ENCODE measurements at places on chromosomes 1 and 21.

GRCh38 chr1:184437291-184437690 is 50.5 kb downstream of the C1orf21 start:
- no peak for DNase-seq

GRCh38 chr1:192967211-192967877 is 91.8 kb downstream of the UCHL5 start:
- no peak for DNase-seq

- DNase-seq, result no peak
Measured at GRCh38 chr21:43190544-43190943, 21.7 kb downstream of the CRYAA start.

DNA sequence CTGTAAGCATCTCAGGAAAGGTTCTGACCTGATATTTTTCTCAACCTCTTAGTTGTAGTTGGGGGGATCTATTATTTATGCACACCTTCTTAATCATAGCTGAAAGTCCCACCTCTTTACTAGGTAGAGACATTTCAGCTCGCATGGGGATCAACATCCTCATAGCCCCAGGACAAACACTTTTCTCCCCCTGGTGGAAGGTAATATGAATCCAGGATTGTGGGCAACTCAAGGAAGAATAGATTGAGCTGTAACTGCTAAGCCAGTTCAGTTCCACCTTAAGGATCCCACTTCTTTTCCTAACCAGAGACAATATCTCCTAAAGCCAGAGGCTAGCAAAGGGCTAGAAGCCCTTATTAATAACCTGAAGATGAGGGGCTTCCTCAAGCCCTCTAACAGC is 25.4 kb upstream of the SMYD3 start:
- no peak for DNase-seq

- no peak for DNase-seq
Measured at GRCh38 chr1:156987715-156988114, 57.8 kb downstream of the ARHGEF11 start.

DNA sequence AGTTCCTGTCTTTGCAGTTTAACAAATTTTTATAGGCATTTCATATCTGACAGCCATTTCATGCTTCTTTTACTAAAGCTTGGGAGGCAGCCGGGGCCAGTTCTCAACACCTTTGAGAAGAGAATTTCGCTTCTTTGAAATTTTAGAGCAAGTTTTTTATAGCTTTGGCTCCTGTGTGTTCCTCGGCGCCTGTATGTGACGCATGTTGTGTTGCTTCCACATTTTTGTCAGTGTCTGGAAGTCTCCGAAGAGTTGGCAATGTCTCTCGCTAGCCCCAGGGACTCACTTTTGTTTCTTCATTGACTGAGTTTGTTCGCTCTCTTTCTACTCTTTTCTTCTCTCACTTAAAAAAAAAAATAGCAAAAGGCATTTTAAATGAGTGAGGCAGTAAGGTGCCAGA is 386.9 kb upstream of the PLXNA2 start:
- DNase-seq, result no peak

DNA sequence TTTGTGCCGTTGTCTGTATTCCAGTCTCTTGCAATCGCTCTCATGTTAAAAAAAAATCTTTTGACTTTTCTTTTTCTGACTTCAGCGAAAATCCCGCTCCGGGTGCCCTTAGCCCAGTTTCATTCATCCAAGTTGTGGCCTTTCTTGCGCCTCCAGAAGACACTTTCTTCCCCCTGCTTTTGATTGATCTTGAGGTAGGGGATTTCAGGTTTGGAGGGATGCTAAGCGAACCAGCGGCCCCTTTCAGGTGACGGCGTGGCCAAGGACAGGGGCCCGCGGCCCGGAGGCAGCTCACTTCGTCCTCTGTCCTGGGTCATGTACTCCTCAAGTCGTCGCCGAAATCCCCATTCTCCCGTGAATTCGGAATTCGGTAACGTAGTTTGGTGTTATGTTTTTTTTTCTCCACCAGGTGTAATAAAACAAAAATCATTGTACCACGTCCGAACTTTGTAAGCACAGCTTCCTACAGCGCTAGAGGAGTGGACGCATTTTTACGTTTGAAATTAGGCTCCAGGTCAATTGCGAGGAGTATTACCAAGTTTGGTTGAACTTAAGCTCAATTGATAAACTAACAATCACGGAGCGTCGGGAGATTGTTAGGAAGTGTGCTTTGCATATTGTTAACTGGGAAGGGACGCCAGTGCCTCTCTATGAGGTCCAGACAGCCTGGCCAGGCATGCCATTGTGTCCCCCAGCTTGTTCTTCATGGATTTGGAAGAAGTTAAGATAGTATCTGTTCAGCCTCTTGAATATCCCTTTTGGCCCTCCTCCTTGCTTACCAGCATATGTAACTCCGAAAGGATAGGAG is 1.1 kb downstream of the MRPS6 start:
- no peak for DNase-seq

DNA sequence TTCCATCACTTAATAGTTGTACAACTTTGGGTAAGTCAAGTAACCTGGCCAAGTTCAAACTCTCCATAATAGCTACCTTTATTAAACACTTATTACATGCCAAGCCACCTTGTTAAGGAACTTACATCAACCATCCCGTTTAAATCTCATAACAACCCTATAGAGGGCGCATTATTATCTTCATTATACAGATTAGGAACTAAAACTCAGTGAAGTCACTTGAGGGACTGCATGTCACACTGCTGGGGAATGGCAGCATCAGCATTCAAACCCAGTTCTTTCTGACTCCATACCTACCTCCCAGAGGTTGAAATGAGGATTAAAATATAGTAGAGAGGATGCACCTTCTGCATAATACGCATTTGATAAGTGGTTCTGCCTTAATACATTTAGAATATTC is 47.1 kb upstream of the PLA2G2C start:
- no peak for DNase-seq

GRCh38 chr1:202802998-202803932 is 5.0 kb downstream of the KDM5B start:
- DNase-seq, result no peak

DNA sequence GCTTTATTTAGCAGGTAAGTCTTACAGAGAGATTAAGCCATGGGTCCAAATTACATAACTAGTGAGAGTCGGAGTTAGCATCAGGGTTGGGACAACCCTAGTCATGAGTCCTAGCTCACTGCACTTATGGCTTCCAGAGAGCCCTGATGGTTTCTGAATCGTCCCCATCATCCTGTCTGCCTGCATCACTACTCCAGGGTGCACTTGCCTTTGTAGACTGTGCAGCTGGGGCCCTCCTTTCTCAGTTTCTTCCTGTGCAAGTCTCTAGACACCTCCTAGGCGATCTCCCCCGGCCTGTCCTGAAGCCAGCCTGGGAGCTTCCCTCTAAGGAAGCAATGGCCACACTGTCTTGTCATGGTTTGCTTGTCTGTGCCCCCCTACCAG is 37.1 kb downstream of the KIAA0040 start:
- no peak for DNase-seq

GRCh38 chr1:155278689-155279160 is 1.5 kb downstream of the HCN3 start:
- no peak for DNase-seq

DNA sequence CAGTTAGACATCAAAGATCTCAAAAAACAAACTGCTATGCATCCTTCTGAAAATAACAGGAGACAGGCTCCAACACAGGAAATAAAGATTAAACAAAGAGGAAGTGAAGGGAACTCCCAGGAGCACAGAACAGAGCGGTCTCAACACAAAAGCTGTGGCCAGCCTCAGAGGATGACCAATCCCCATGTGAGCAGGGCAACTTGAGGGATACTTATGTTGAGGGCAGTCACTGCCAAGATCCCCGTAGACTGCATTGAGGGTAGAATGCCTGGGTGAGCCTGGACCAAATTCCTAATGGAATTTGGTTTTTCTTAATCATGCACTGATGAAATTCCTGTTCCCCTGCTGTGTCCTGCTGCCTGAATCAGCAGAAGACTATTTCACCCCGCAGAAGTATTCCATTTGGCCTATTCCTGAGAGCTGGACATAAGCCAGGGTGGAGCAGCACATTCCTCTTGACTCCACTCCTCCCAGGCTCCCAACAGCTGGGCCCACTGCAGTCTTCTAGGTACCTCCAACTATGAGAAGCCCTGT is 49.0 kb downstream of the JAK1 start:
- no peak for DNase-seq

GRCh38 chr1:224631462-224632115 is 15.5 kb downstream of the CNIH3 start:
- DNase-seq, result no peak

DNA sequence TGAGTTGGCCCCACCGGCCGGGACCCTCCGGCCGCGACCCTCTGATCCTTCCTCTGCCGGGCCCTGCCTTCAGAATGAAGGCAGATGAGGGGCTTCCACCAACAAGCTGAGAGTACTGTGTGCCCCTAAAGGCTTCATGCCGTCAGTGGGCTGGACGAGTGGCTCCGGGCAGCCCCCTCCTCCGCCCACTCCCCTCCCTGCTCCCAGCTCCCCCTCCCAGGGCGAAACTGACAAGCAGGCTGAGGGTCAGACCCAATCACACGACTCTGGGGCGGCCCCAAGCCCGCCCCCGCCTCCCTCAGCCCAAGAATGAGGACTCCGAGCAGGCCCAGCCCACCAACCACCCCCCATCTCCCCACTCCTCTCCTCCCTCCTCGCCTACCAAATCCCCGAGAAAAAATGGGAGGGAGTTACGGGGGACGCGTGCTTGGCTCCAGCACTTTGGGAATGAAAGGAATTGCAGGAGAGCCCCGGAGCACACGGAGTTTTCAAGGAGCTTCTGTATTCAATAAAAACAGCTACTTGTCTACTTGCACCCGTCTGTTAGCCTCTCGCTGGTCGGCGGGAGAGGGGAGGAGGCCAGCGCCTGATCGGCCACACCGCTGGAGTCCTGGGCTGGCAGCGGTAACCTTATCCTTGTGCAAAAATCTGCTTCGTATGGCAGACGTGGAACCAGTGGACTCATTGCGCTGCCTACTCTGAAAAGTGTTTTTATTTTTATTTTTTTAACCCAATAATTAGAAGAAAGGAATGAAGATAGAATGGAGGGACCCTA is at the start of gene COL11A1:
TSS of gene COL11A1 (minus strand) at position 147 of the 775 bp plus-strand sequence. CDS start 344 bp downstream, outside the sequence.
- no peak for DNase-seq

DNA sequence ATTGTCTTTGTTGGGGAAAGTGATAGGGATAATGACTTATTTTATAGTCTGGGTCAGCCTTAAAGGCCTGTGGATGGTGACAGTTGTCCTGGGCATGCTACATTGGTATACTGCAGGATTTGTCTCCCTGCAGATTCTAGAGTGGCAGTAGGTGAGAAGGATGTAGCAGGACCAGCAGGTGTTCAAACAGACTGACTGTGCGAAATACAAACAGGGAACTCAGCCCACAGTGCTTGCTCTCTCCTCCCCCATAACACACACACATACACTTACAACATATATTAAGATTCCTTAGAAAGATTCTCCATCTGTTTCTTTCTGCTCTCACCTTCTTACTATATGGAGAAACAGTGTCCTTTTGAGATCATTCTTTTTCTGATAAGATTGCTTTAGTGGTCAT is 6.9 kb downstream of the PDE4B start:
- no peak for DNase-seq

DNA sequence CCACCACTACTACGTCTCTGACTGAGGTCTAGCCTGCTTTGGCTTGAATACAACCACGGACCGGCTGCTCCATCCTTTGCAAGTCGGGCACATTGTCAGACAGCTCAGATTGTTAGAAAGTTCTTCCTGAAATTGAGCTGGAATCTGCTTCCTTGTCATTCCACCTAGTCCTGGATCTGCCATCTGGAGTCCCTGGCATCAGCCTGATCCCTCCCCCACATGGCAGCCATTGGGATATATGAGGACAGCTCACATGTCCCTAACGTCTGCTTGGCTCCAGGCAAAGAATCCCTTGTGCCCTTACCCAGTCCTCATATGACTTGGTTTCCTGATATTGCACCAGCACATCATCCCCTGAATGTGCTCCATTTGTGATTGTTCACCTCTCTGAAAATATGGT is 56.3 kb upstream of the SYT6 start:
- DNase-seq, result no peak

Measured in activated T-cell treated with anti-CD3 and anti-CD28 coated beads for 4 hours (primary cell).